ENCODE measurements at places on chromosomes 12 and 14.

- DNase-seq: no peak
Measured at GRCh38 chr14:53596853-53597525, 359.6 kb downstream of the BMP4 start.

- no peak for DNase-seq
Measured at GRCh38 chr14:61603736-61604135, 91.6 kb upstream of the HIF1A start.

DNA sequence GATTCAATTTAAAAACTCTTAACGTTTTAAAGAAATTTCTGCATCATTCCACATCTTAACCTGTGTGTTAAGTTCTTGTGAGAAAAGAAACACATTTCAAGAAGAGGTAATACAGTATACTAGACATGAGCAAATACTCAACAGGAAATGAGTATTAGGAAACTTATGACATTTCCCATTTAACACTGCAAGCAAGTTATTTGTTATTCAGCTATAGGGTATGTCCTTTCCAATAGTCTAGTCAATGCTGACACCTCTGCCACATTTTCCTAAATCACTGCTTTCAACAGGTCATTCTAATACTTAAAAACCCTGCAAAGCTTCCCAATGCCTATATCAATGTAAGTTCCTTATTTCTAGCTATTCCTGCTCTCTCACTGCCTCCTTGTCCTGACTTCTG lies 93.1 kb downstream of the DDHD1 start:
- no peak for DNase-seq

GRCh38 chr14:92481811-92482555 lies 31.6 kb upstream of the RIN3 start:
- DNase-seq: no peak

- no peak for DNase-seq
Measured at GRCh38 chr12:50453872-50454271, 50.9 kb upstream of the DIP2B start.

DNA sequence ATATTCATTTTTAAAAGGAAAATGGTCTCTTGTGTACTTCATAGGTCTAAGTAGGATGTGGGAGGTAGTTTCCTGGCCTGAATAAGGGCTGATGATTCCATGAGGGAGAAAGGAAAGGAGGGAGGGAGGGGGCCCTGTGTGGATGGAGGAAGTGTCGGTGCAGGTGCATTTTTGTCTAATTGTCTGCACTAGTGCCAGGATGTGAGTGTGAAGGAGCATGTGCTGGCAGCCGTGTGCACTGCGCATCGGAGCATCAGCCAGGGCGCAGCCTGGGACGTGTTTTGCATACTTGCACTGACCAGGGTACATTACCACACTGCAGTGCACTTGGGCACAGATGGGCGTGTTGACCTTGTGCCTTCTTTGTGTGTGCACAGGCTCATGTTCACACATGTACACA lies 29.2 kb downstream of the SMUG1 start:
- DNase-seq: no peak

DNA sequence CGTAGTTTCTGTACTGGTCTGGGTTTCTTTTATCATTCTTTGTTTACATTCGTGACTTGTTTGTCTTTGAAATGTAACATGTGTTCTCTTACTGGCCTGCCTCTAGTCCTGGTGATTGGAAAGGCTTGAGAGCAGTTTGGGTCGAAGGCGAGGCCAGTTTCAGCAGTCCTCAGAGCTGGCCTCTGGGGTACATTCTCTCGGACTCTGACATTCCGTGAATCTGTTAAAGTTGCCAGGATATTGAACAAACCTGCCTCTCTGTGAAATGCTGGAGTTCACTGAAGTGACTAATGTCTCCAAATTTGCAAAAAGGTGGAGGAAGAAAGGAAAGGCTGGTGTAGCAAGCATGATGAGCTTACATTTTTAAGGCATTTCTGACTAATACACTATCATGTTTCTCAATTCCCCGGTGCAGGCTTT lies 1.5 kb downstream of the PLEKHA5 start:
- DNase-seq: no peak

DNA sequence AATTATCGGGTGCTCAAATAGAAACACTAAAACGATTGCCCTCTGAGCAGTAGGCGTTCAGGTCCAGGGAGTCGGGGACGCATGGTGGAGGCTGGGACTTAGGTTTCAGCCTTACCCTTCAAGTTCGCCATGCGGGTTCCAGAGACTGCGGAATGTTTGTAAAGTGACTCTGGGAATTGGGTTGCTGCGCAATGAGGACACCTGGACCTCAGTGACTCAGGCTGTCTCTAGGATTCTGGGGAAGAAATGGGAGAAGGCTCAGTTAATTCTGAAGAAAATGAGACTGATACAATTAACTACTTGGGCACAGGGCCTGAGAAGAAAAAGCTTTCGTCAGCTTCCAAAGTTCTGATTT lies 1.1 kb downstream of the LGALS3 start:
- no peak for DNase-seq

GRCh38 chr12:87376722-87377121 lies 652.5 kb downstream of the C12orf50 start:
- no peak for DNase-seq

DNA sequence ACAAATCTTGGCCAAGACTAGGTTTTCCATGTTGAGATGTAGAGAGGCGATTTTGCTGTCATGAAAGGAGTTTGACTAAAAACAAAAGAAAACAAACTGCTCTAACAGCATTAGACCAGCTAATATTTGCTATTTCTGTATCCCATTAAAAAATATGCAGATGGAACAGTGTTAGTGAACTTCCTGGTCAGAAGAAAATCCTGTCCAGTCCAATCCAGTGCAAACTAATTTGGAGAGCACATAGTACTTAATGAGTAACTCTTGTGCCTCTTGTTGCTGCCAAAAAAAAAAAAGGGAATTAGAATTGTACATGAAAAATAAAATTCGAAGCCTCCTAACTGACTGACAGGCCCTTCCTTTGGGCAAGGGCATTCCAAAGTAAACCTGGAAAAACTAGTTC lies 298.8 kb downstream of the ETNK1 start:
- DNase-seq: no peak

DNA sequence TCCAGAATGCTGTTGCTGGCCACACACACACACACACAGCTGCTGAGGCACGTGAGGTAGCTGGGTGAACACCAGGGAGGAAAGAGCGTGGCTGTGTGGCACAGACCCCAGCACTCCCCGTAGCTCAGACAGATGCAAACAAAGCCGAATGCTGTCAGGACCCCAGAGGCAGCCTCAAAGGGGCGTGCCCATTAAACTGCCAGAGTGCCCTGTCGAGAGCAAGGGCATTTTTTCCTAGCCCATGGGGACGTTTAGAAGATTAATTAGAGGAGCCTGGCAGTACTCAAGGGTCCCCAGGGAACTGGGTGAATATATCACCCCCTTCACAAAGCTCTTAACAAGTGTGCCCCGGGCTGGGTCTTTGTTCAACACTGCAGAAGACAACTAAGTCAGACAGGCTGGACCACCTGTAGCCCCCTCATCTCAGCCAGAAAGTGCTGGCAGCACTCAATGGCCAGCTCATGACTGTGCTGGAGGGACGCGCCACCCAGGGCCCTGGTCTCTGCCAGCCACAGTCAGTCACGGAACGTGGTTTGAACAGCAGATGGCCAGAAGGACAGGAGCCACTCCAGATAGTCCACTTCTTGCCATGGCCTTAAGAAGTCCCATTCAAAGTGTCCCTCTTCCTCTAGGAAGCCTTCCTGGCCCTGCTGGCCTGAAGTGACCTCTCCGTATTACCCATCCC lies 37.5 kb downstream of the TTC7B start:
- no peak for DNase-seq

DNA sequence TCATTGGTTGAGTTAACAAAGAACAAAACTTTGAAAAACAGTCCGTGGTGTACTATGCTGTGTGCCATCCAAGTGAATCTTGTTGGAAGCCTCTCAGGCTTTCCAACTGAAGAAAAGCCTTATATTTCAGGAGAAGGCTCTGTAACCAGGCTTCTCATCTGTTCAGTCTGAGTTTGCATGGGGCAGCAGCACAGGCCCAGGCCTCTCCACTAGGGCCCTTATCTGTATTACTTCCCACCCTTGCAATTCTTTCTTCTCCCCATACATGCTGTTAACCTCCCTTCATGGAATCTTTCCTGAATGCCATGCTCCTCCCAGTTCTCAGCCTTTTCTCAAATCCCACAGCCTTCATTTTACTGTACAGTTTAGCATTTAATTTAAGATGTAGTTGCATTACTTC lies 28.3 kb downstream of the FRMD6 start:
- DNase-seq: no peak

All from T follicular helper cell (primary cell).